ENCODE measurements at places on chromosomes 6 and 20.

DNA sequence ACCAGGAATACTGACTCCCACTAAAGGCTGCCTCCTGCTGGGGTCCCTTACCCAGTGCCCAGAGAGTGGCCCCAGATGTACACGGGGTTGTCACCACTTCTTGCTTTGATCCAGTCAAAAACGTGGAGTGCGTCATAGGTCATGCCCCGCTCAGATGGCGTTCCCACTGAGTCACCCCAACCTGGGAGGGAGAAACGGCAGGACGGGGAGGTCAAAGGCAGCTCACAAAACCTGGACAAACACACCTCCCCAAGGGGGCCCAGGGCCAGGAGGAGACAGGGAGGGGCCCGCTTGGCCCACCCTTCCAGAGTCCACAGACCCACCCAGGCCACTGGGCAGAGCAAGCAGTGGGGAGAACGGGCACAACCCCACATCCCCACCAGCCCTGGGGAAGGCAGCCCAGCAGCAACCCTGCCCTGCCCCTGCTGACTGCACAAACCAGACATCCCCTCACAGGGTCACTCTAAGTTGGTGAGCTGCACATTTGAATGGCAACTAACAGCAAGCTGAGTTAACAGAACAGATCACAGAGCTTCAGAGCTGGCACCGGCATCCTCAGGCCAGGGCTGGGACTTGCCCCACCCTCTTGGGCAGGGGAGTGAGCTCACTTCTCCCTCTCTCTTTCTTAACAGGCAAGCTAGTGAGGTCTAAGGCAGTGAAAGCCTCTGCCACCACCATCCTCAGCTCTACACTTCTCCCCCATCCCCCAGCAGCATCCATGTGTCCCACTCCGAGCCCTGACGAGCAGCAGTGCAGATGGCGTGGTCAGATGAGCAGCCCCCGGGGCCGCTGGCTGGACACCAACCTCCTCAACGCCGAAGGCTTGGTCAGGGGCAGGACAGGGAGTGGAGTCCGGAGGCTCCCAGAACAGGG, 61.7 kb downstream of the PYGB start:
- peak; percentile 19 for DNase-seq

DNA sequence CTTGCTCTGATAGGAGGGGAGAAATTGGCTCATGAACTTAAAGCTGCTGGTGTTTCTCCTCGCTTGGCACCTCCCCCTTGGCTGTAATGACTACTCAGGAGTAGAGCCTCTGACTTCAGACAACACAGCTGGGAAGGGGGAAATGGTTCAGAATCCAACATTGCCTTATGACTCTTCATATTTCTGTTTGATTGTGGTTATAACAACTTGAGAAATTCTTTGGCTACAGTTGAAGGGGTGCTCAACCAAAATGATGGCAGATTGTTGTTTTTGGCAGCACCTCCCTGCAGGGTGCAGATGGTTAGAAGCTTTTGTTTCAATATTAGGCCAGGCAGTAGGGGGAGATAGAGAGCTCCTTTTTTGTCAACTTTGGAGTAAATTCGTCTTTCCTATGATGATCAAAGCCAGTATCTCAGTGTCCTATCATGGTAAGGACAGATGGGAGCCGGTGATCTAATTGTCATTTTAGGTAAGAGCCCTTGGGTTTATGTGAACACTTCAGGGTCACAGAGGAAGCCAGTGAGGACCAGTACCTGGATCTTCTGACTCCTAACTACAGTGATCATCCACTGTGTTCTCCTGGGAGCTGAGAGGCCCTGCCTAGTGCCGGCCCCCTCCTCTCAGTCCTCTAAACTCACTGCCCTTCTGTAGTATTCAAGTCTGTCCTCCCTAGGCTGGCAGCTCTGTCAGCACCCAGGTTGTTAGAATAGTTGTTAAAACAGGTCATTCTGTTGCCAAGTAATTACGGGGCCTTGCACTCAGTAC, 39.9 kb downstream of the RPRD1B start:
- no peak for DNase-seq

DNA sequence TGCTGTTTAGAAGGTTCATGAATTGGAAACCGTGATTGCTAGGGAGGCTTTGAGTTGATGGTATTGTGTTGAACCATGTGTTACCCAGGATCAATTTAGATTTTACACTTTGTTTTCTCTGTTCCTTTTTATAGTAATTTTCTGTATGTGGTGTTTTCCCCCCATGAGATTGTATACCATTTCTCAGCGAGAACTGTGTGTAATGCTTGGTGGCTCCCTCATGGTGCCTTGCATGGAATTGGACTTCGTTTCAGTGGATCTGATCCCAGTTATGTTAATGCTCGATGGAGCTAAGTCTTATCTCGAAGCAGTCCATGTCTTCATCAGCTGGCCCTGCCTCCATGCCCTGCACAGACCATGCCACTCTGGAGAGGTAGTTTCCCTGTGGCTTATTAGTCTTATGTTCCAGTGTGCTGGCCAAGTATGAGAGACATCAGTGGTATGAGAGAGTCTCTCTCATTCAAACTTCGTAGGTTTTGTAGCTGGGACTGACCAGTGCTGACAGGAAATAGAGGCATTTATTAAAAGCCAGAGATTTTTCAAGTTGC, 18.7 kb downstream of the PTPN1 start:
- DNase-seq: no peak

GRCh38 chr6:24721461-24722215, 2.7 kb upstream of the C6orf62 start:
- no peak for DNase-seq

- DNase-seq: no peak
These were observed 7.4 kb downstream of the PIM1 start for GRCh38 chr6:37177077-37177934.
